ENCODE measurements at places on chromosomes 6 and 20.
A peak's percentile ranks its signal among the peaks of the same experiment; 100 is the strongest.

- no peak for DNase-seq
Measured at GRCh38 chr20:1254254-1254653, 11.8 kb upstream of the SNPH start.

DNA sequence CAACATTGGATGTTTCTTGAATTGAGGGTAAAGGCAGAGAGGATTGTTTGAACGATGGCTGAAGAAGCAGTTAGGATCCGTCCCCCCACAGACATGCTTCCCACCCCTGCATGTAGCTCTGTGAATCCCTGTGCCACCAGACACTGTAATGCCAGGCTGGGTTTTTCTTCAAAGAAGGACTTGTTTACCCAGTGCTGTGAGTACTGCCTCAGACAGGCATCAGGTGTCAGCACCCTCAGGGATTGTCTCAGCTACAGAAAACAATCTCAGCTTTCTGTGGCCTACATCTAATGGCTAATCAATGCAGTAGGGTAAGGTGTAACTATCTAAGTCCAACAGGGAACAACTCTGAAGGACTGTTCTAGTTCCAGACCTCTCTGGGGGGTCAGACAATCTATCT is 853.0 kb upstream of the EPHA7 start:
- DNase-seq, result no peak

GRCh38 chr6:136524936-136525413 is 25.2 kb downstream of the MAP7 start:
- DNase-seq, result no peak

DNA sequence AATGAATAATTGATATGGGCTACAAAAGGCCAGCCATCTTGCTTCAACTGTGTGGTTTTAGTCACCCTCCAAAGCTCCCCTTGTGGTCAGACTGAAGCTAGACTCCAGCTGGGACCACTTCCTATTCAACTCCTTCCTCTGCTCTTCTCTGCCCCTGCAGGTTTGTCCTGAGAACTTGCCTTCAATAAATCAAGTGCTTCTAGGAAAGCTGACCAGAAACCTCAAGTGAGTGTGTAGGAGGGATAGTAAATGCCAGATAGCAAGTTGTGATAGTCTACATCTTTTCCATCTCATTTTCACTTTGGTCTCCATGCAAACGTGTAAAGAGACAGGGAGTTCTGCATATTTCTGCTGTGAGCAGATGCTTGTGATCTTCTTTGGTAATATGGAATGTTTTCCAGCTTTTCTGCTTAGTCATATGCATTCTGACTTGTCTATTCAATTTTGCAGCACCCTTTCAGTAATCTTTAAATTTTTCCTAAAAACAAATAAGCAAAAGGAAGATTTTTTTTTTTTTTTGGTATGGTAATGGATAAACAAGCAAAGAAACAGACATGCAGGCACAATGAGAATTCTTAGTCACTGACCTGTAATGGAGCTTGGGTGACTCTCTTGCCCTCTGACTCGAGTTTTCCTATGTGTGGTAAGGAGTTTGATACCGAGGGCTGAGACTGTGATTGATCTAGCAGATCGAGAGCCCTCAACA is 201.3 kb upstream of the BTBD3 start:
- DNase-seq, result peak; percentile 80

DNA sequence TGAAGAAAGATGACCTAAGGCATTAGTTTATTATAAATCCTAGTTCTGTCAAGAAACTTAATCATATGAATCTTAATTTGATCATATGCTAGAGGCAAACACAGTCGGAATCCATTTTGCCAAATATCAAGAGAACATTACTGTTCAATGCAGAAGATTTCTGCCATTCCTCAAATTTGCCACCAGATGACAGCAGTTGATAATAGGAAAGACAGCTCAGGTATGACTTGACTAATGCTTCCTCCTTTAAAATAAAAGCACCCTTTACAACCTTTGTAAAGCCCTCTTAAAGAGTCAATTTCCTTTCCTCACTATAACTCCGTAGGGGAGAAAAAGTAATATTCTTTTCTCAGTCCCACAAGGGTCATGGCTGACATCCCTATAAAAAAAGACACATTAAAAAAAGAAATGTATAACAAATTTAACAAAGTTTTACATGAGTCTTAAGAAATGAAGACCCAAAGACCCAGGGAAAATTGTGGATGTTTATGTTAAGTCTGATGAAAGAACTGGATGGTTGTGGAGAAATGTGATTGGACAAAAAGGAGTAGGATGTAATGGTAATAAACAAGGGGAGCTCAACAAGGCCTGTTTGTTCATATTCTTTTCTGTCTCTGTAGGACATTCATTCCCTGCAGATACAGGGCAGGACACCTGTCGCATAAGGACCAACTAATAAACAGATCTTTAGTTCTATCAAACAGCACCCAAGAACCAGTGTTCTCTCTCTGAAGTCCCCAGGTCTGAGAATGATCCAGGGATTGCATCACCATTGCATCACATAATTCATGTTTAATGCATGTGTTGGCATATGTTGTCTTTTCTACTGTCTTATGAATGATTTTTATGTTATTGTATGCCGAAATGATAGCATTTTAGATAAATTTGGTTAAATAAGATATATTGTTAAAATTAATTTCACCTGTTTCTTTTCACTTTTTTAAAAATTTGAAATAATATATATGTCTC is 23.0 kb upstream of the IL17A start:
- no peak for DNase-seq

- DNase-seq, result no peak
Measured at GRCh38 chr6:144335914-144336313, 50.8 kb downstream of the UTRN start.

GRCh38 chr20:17992847-17993513 is 24.2 kb downstream of the MGME1 start:
- DNase-seq, result no peak

DNA sequence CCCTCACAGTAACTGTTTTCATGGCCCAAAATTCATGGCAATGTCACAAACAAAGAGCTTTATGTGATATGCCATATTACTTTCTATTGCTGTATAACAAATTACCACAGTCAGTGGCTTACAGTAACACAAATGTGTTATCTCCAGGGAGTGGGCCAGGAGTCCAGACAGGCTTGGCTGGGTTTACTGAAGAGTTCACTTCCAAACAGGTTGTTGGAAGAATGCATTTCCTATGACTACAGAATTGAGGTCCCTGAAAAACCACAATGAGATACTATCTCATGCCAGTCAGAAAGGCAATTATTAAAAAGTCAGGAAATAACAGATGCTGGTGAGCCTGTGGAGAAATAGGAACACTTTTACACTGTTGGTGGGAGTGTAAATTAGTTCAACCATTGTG is 431.9 kb downstream of the PKHD1 start:
- no peak for DNase-seq

DNA sequence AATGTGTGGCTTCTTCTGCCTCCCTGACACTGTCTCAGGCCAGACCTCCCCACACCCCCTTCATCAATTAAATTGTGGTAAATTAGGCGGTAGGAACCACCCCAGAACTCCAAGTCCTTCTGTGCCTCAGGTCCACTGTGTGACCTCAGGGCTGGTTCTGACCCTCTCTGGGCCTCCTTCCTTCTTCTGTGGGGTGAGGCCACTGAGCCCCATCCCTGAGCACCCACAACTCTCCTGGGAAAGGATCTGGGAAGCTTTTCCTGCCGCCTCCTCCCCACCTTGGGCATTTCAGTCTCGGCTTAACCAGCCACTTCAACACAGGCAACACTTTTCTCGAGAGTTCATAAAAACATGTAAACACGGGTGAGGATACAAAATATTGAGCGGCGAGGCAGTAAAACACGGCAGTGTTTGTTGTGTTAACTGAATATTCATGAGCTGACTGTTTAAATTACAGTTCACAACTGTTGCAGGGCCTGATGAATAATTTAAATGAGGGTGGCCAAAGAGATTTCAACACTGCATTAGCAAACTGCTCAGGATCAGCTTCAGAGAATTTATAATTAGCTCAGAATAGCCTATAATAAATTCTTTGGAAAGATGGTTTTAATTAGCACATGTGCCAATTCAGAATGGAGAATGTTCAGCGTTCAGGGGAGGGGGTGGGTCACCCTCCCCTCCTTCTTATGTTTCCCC is 112.1 kb downstream of the TOX2 start:
- no peak for DNase-seq

GRCh38 chr20:9114709-9115108 is 45.8 kb downstream of the PLCB4 start:
- DNase-seq, result no peak

GRCh38 chr20:33751775-33752174 is 20.0 kb downstream of the ZNF341 start:
- DNase-seq, result no peak

DNA sequence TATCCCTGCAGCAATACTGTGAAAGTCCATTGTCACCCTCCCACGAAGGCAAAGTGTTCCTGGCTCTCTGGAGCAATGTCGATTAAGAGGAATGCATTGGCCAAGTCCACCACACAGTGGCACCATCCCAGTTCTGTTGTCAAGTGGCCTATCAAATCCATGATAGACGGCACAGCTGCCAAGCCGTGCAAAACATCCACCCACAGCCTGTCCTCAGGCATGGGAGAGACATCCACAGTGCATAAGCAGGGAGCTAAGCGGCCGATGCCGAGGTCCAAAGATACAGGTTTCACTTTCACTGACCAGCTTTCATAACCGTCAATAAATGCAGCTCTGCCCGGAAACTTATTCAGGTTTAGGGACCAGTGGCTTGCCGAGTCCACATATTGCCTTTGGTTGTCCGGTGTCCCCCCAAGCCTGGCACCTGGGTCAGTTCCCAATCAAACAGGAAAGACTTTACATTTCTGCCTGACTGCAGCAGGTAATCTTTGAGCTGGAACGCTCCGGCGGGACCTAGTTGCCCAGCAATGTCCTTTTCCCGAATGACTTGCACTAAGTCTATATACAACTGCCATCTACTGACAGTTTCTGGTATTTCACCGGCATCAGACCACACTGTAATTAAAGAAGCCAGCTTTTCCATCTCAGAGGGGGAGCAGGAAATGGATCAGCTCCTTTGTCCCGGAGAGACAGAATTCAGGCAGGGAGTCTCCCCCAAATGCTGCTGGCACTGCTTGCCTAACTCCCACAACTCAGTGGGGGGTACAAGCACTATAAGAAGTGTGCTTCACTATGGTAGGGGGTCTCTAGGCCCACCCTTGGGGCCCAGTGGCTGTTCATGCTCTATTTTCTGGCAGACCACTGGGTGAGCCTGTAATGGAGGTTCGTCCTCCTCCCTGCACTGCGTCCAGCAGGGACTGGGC is 6.3 kb downstream of the ZKSCAN3 start:
- DNase-seq, result peak; percentile 75

DNA sequence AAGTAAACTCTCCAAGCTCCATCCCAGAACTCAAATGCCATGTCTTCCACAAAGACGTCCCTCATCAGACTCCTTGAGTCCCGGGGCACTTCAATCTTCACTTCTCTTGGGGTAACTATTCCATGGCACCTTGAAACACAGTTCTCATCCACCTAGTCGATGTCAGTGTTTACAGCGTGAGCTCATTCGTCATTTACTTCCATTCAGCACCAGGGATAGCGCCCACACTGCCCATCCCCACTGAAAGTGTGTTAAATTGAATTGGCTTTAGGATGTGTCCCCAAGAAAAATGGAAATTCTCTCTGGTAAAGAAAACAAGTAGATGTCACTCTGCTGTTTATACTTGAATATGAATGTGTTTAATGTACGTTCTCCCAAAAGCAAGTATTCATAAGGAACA is 31.3 kb downstream of the KCNK15 start:
- DNase-seq, result no peak

DNA sequence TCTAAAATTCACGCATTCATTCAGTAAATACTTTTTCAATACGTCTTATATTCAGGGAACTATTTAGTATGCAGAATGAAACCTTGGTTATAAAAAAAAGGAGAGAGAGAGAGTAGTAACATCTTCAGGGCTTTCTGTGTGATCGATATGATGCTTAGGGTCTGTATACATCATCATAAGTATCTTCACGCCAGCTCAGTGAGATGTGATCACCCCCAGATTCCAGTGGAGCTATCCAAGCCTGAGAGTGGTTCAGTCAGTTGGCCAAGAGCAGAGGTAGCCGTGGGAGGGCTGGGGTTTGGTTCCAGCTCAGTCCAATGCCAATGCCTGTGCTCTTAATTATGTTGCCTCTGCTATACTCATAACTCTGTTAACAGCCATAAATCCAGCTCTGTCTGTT is 8.6 kb downstream of the CD83 start:
- DNase-seq, result no peak

GRCh38 chr20:37681384-37682112 is 12.3 kb upstream of the CTNNBL1 start:
- no peak for DNase-seq

- DNase-seq, result no peak
Measured at GRCh38 chr6:15132167-15132566, 113.7 kb upstream of the JARID2 start.

DNA sequence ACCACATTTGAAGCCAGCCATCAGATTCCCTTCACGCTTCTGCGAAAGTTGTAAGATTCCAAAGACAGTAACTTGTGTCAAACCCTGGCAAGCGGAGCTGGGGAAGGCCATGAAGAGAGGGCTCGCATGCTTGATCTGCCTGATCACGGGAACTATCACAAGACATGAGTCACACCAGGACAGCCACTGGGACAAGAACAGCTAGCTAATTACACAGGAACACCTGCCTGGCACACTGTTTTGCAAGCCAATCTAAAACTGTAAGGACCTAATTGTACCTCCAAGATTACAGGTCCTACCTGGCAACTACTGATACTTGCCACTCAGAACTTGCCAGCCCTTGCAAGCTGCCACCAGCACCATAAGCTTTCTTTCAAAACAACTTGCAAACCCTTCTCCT is 289.3 kb downstream of the KIF16B start:
- no peak for DNase-seq

GRCh38 chr6:40678941-40679340 is 91.8 kb upstream of the LRFN2 start:
- DNase-seq, result no peak

- no peak for DNase-seq
Measured at GRCh38 chr6:29631209-29631810, 1.7 kb downstream of the GABBR1 start.

DNA sequence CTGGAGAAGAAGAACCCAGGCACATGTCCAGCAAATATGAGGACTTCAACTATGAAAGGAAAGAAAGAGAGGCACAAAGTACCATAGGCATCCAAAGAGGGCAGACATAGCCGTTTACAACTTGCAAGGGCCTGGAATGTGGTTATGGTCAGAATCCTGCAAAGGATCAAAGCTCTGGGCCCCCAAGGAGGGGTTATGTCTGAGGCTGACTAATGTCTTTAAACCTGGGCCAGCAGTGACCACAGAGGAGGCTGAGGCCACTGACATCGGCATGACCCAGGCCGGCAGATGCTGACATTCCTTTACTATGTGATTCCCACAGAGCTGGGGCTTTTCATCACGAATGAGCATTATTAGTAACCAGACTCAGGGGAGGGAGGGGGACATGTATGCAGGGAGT is 861.1 kb downstream of the DHX35 start:
- peak; percentile 83 for DNase-seq

- DNase-seq, result no peak
Measured at GRCh38 chr6:76702187-76702586, 629.7 kb upstream of the IMPG1 start.

GRCh38 chr20:16803965-16804792 is 56.0 kb downstream of the OTOR start:
- DNase-seq, result no peak

GRCh38 chr6:13485923-13486562 is 1.4 kb downstream of the GFOD1 start:
- no peak for DNase-seq

All from HS-5 (cell line).